ENCODE measurements at places on chromosomes 16 and 17.

DNA sequence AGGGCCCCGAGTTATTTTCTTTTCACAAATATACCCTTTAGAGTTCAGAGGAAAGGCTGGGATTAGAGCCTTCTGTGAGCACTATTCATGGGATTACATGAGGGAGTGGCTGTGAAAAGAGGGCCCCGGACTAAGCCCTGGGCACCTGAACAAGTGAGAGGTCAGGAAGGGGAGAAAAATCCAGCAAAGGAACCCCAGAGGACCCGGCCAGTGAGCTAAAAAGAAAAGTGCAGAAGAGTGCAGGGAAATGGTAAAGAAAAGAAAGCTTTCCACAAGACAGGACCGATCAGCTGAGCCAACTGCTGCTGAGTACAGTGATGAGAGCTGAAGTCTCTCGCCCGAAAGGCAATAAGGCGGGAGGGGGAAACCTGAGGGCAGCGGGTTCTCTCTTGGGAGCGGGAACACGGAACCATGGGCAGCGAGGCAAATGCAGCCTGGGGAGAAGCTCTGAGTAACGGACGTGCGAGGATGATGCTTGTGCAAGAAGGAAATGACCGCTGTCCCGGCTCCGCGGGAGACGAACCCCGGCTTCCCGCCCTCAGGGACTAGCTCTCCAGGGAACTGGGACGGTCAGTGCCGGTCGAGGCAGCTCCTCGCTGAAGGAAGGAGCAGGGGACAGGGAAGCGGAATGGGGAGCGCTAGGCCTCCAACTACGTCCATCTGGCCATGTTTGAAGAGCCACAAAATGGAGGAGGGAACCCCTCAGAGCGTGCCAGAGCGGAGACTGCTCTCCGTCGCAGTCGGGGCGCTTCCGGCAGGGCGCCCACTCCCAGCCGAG is 665 bp upstream of the ALDH3A2 start:
- peak; percentile 74 for DNase-seq

DNA sequence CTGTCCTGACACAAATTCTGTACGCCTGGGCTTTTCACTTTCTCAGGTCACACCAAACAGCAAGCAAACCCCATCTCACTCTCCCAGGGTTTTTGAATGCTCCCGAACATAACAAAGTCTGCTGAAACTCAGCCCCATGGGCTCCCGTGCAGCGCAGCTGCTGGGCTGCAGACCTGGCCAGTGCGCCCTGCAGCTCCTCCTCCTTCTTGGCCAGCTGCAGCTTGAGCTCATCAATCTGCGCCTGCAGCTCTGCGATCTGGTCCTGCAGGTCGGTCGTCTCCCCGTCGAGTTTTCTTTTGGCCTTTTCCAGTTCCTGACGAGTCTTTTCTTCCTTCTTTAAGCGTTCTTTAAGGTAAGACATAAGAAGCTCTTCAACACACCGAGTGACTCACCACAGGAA is 70.5 kb downstream of the NDEL1 start:
- no peak for DNase-seq

DNA sequence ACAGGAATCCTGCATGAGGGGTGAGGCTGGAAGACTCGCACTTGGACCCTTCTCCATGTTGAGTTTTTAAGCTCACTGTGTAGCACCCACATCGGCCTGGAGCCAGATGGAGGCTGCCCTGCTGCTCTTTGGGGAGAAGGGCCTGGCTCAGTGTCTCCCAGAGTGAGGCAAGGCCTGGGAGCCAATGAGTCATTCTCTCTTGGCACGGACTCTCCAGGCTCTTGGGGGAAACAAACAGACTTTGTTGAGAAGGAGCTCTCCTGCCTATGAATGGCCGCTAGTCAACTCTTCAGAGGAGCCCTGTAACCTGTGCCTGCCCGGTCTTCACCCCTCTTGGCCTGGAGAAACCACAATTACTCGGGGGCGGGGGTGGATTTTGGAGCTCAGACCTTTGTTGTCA is 50.8 kb upstream of the MAF start:
- DNase-seq, result peak; percentile 6

DNA sequence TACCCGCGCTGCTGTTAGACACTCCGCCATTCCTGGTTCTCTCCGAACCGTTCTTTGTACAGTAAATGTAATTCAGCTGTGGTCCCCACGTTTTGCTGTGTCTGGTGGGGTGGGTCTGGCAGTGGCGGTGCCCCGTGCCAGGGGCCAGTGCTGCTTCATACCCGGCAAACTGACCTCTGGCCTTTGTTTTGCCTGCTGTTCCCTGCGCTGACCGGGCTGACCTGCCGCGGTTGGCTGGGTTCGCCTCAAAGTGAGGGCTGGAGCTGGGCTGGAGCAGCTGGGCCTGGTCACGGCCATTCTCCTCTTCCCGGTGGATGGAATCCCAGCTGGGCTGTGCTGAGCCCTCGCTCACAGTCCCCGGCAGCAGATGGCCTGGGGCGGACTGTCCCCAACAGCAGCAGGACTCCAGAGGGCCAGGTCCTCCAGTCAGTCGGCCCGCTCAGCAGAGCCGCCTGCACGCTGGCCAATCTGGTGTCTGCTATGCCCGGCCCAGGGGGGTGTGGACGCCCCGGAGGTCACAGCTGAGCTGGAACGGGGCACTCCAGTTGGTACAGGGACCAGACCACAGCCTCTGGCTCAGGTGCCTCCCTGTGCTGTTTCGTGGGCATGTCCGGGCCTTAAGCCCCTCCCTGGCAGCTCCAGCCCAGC is 1.5 kb upstream of the WFIKKN1 start:
- no peak for DNase-seq

- no peak for DNase-seq
Observed at GRCh38 chr17:77003699-77004098, 135.5 kb downstream of the MGAT5B start.

GRCh38 chr17:35291802-35292201 is 48.9 kb downstream of the SLFN5 start:
- no peak for DNase-seq

DNA sequence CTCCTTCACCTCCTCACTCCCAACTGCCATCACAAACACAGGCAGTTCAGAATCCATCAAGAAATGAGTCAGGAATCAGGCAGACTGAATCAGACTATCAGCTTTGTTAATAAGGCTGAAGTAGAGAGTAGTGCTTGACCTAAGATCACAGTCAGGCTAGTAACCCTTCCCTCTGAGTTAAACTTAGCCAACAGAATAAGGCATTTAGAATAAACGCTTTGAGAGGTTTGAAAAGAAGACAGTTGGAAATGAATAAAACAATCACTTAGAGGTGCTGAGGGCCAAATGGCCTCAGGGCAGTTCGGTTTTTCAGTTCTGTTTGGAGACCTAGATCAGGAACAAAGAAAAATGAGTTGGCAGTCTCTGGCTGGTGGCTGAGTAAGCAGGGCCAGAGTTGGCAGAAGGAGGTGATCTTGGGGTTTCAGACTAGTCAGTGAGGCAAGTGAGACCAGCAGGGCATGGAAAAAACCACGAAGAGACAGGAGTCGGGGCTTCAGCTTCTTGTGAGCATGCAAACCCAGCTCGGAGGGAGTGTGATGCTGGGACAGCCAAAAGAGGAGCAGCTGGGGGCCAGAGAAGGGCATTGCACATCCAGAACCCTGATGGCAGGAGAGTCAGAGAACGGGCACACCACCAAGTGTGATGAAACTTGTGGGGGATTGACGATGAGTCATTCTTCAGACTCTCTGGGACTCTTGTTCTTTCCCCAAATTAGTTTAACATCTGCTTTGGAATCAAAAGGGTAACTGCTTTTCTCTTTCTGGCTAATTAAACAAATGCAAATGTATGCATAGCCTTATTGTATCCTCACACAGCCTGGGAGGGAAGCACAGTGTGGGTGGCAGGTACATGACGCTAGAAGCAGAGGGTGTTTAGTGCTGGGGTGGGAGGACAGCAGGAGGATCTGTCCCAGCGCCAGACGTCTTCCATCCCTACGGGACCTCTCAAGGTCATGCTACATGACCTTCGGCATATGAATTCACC is 54.8 kb downstream of the SPECC1 start:
- peak; percentile 71 for DNase-seq

DNA sequence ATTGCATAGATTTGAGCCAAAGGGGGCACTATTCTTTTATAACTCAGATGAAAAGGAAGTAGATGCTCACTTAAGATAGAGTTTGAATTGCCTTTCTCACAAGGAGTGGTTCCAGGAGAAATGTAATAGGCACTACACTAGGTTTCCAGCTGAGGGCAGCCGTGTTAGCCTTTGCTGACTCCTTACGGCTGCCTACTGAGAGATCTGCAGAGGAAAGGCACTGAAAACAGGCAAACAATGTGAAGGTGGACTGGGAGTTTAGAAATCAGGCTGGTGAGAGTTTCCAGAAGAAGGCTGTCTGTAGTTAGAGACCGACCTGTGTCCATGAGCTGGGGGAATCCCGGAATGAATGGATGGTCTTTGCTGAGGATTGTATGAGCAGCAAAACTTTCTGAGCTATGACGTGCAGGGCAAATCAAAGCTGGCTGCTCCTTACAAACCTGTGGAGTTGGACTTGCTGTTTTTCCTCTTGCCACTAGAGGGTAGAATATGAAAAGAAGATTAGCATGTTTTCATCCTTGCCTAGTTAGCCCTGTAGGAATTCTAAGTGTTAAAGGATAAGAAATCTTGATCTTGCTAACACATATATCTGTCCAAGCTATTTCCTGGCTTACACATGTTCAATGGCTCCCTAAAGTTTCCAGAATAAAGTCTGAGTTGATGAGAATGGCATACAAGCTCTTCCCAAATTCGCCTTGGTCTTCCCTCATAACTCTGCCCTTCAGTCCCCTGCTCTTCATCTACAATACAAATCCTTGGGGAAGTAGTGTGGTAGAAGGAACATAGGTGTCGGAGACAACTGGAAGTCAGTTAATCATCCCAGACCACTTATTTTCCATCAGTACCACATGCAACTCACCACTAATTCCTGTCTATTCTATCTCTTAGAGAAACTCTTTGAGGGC is 20.1 kb upstream of the TAOK1 start:
- DNase-seq, result peak; percentile 63

- no peak for DNase-seq
Observed at GRCh38 chr17:14882131-14882530, 383.0 kb downstream of the PMP22 start.

DNA sequence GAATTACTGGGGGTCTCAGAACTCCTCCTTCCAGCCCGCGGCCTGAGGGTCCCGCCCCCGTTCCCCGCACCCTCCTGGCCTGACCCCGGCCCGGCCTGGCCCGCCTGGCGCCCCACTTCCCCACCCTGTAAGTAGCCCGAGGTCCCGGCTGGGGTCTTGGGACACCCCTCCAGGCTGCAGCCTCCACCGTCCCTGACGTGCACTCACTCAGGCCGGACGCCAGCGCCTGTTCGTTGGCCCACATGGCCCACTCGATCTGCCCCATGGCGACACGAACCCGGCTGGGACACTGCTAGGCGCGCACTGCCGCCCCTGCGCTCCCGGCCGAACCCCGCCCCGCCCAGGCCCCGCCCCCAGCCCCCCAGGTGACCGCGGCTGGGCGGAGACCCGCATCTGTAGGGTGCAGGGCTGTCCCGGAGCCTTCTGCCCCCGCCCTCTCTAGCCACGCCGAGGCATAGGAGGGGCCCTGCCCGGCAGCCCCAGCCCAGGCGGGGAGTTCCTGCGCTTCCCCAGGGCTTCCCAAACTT is at the start of gene CYBA:
Gene CYBA, minus strand, starts transcription at position 305 of the 527 bp plus-strand sequence. Its CDS starts 40 bp downstream, at position 265.
- peak; percentile 49 for DNase-seq

- no peak for DNase-seq
Observed at GRCh38 chr16:68365167-68365817, 54.5 kb downstream of the PRMT7 start.

DNA sequence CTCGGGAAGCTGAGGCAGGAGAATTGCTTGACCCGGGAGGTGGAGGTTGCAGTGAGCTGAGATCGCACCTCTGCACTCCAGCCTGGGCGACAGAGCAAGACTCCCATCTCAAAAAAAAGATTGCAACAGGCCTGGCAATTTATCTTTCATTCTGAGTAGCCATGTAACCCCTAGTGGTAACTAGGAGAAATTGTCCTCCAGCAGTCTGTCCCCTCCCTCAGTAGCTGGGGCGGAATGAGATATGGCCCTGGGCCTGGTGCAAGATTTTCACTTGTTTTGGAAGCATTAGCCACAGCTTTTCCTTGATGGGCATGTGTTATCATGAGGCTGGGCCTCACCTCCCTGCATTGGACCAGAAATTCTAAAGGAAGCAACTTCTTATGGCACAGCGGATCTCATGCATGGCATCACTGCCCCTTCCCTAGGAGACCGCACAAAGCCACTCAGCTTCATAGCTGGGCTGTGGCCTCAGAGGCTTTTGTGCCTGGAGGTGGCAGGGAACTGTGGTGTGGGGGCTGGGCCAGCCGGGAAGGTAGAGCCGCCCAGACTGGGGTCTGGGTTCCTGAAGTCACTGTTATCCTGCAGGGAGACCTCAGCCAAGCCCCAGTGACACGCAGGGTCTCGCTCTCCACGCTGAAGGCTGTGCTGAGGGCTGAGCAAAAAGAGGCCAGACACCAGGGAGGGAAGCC is 13.4 kb downstream of the NATD1 start:
- DNase-seq, result no peak

- no peak for DNase-seq
Observed at GRCh38 chr16:20314575-20314974, 12.7 kb downstream of the GP2 start.

DNA sequence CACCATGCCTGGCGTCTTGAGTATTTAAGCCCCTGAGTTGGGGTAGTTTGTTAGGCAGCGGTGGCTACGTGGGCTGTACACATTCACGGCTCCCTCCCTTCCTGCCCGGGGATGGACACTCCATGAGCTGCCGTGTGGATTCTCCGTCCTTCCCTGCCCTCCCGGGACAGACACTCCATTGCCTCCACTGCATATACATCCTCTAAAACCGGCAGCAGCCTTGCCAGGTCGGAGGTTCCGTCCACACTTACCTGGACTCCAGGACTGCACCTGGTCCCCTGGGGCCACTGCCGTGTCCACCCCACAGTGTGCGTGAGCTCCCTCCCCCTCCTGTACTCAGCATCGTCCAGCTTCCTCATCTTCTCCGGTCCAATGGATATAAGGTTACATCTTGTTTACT is 3.5 kb upstream of the SPATA2L start:
- DNase-seq, result no peak

- no peak for DNase-seq
Observed at GRCh38 chr16:73515616-73516015, 467.7 kb upstream of the ZFHX3 start.

- no peak for DNase-seq
Observed at GRCh38 chr17:27546624-27547300, 84.2 kb upstream of the LGALS9 start.

DNA sequence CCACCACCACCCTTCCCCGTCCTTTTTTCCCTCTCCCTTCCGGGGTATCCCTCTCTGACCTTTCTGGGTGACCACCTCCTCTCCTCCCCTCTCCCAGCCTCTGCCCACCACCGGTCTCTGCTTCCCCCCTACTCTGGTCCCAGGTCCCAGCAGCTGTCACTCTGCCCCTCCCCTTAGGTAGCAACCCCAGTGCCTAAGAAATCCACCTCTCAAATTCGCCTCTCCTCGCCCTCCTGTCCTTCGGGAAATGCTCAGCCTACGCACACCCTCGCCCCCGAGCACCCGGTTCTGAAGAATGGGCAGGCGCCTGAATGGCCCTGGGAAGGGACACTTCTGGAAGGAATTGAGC is 775 bp upstream of the SP6 start:
- no peak for DNase-seq

- DNase-seq, result no peak
Observed at GRCh38 chr17:61302953-61303816, 96.5 kb upstream of the TBX2 start.

- peak; percentile 79 for DNase-seq
Observed at GRCh38 chr17:1122533-1123392, 57.0 kb downstream of the ABR start.
